Endothelial cell of umbilical vein (primary cell): ENCODE measurements at places on chromosomes 11 and 22.

DNA sequence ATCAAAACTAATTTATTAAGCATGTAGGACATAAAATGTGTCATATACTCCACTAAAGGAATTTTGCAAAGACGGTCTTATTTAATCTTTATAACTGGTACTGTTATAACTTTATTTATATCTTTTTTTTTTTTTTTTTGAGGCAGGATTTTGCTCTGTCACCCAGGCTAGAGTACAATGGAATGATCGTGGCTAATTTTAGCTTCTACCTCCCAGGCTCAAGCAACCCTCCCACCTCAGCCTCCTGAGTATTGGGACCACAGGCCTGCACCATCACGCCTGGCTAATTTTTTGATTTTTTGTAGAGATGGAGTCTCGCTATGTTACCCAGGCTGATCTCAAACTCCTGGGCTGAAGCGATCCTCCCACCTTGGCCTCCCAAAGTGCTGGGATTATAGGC is 31.4 kb upstream of the PCF11 start:
- no peak for DNase-seq

DNA sequence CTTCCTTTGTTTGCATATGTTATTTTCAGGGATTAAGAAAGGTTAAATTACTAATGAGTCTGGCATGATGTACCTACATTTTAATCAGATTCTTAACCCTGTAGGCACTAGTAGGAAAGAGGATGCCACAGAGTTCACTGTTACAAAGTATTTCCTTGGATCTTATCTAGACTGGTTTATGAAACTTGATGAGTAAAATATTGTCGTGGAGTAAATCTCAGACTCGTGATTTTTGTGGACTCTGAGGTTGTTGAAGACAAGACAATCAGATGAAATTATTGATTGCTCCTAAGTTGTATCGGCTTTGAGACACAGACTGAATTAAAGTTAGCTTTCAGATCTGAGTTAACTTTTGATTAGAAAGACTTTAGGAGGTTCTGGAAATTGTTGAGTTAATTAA is 6.0 kb downstream of the KMT2A start:
- no peak for DNase-seq

- no peak for DNase-seq
Observed at GRCh38 chr22:48823941-48824340, 1003.7 kb downstream of the BRD1 start.

DNA sequence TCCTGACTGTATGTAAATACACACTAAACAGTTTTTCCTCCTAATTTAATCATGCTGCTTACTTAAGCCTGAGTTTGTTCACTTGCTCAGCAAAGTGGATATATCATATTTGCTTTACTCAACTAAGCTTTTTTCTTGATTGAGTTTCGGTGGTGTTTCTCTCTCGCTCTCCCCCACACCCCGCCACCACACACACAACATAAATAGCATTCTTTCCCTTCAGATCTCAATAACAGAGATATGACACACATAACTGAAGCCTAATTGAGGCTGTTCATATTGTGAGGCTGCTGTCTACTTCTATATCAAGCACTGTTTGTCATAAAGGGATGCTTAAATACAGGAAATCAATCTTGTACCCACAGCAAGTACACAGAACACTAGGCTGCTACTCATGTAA is 364.9 kb downstream of the FAT3 start:
- DNase-seq: no peak

DNA sequence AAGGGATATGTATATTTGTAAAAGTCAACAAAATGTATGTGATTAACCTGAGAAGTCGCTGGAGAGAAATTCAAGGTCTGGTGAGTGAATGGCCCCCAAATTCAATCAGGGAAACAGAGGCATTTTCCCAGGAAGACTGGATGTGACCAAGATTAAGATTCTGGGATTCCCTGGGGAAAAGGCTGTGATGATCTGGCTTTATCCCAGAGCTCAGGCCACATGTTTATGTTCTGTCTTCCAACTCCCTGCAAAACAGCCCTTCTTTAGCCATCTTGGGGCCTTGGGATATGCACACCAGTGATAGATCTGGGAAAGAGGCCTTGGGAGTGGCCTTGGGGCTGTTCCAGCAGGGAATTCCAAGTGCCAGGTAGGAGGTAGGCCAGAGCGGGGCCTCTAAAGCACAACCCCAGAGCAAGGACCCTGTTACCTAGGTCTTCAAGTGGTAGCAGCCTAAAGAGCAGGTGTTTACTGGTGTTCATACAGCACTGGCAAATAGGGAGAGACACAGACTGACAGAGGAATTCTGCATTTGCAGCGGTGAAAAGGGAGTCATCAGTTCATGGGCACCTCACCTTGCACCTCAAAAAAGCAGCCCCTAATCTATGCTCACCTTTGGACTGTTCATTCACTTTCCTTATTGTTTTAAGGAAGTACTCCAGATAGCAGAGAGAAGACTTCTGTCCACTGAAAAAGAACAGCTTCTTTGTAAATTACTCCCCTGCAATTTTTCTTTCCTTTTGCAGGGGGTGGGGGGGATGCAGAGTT is 312.4 kb downstream of the BUD13 start:
- DNase-seq: no peak

DNA sequence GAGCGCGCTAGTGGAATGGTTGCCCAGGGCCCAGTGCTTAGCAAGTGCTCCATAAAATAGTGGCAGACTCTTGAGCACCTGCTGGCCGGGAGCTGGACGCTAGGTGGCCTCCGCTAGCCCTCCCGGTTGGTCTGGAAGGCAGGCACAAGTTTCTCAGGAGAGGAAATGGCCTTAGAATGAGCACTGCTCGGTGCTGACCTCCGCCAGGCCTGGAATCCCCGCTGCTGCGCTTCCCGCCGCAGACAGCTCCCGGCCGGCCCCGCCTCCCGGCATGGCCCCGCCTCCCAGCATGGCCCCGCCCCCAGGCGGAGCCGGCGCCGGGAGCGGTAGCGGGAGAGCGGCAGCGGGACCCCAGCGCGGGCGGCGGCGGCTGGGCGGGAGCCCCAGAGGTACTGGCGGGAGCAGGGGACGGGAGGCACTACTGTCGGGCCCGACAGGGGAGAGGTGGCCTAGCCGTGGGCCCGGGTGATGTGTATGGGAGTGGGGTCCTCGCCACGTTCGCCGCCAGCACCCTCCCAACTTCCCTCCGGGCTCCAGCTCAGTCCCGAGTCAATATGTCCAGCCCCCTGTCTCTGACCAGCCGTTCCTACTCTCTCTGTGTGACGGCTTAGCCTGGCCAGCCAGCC is at the start of gene SIPA1:
Gene SIPA1 (plus strand): TSS at position 308 of the 626 bp plus-strand sequence. CDS start 2,821 bp downstream, outside the sequence.
- peak; percentile 96 for DNase-seq

- no peak for DNase-seq
Observed at GRCh38 chr11:128300785-128301184, 286.6 kb downstream of the ETS1 start.

DNA sequence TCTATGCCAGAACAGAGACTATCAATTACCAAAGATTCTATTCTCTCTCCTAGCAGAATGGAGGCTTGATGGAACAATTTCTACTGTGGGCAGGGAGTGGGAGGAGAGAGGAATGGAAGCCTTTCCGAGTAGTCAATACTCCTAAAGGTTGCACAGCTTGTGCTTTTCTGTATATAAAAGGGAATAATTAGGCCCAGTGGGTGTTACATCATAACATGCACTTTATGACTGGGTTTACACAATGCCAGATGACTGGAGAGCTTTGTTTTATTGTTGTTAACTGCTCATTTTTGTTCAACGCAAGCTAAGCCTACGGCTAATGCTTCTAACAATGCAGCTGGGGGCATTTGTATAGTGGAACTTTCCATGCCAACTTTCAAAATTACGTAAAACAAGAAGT is 2237.9 kb upstream of the RAG2 start:
- no peak for DNase-seq

- DNase-seq: peak; percentile 17
Observed at GRCh38 chr11:60485987-60486386, 6.6 kb upstream of the MS4A12 start.

GRCh38 chr22:27724157-27724556 is 77.4 kb downstream of the MN1 start:
- no peak for DNase-seq

DNA sequence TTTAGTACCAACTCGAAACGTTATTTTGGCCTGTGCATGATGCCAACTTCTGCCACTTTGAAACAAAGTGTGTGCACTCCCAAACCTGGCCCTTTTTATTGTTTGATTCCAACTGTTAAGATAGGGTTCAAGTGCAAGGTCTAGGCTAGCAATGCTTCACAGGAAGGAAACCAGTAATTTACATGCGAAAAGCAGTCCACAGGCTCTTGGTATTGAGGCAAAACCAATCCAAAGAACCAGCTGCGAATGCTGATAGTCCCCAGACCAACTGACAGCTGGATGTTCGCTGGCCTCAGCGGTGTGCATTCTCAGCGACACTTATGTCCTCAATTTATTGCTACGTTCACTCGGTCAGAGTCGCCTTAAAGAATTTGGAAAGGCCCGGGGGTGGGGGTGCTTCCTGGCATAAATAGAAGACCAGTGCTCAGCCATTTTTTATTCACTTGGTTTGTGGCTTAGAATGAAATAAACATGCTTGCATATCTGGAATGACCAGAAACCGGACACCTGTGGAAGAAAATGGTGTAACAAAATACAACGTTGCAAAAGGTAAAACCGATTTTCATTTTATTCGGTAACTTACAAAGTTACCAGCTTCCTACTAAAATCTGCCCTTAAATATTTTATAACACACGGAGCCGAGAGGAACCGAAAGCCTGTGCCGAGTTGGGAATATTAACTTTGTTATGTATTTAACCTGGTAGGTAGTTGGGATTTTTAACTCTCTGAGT is 1.6 kb downstream of the CPT1A start:
- peak; percentile 79 for DNase-seq

- DNase-seq: no peak
Observed at GRCh38 chr11:10611979-10612862, 43.8 kb upstream of the LYVE1 start.

- DNase-seq: no peak
Observed at GRCh38 chr11:79940974-79941735, 500.3 kb upstream of the TENM4 start.

GRCh38 chr22:20788627-20789344 is 14.9 kb downstream of the SERPIND1 start:
- no peak for DNase-seq

DNA sequence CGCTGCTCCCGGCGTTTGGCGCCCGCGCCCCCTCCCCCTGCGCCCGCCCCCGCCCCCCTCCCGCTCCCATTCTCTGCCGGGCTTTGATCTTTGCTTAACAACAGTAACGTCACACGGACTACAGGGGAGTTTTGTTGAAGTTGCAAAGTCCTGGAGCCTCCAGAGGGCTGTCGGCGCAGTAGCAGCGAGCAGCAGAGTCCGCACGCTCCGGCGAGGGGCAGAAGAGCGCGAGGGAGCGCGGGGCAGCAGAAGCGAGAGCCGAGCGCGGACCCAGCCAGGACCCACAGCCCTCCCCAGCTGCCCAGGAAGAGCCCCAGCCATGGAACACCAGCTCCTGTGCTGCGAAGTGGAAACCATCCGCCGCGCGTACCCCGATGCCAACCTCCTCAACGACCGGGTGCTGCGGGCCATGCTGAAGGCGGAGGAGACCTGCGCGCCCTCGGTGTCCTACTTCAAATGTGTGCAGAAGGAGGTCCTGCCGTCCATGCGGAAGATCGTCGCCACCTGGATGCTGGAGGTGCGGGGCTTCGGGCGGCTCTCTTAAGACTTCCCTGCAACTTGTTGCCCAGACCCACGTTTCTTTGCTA is at the start of gene CCND1:
Gene CCND1 (plus strand): TSS at position 162 of the 587 bp plus-strand sequence. CDS start 158 bp downstream, at position 320.
- DNase-seq: peak; percentile 84

DNA sequence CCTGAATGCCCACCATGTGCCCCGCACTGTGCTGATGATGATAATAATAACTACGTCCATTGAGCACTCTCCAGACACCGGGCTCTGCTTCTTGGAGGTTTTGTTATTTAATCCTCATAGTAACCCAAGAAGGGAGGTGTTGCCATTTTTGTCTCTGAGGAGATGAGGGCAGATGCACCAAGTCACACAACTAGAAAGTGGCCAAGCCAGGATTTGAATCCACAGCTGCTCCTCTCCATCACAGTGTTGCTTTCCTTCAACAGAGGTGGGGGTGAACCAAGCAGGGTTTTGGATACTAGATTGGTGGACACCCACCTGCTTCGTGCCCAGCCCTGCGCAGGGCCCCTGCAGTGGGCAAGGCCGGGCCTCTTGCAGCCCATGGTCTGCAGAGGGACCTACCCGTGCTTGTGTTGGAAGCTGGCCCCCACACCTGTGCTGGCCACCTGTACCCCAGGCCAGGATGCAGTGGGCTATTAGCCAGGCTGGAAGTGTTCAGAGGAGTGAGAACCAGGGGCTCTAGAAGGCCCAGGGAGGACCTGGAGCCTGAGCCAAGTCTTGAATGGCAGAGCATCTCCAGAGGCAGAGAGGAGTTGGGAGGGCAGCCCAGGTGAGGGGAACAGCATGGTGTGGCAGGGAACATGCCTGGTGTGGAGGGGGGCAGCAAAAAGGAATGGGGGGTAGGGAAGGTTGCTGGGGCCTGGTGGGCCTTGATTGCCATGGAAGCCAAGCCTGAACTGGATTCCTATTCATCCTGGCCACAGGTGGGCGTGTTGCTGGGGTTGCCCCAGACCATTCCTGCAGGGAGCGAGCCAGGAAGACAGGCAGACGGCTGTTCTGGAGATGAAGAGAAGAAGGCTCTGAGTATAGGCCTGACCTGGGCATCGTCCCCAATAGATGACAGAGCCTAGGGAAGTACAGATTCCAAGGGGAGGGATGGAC is 2.7 kb upstream of the DPP3 start:
- DNase-seq: no peak

GRCh38 chr11:76074148-76075095 is 131.9 kb downstream of the WNT11 start:
- DNase-seq: peak; percentile 75

- no peak for DNase-seq
Observed at GRCh38 chr11:100637706-100638105, 49.4 kb upstream of the ARHGAP42 start.

DNA sequence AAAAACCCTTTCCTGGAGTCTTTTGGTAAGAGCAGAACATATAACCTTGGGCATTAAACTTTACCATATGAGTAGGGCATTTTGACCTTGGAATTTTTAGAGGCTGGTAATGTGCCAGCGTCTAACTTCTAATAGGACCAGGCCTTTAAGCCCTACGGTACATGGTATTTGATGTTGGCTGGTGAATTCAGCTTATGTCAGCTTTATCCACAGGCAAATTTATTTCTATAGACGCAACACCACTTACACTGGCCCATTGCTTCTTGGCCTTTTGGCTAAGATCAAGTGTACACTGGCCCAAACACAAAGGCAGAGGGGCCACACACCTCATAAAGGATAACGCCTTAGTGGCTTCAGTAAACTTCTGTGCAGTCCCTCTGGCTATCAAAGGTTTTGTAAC is 410.2 kb upstream of the LARGE1 start:
- no peak for DNase-seq

DNA sequence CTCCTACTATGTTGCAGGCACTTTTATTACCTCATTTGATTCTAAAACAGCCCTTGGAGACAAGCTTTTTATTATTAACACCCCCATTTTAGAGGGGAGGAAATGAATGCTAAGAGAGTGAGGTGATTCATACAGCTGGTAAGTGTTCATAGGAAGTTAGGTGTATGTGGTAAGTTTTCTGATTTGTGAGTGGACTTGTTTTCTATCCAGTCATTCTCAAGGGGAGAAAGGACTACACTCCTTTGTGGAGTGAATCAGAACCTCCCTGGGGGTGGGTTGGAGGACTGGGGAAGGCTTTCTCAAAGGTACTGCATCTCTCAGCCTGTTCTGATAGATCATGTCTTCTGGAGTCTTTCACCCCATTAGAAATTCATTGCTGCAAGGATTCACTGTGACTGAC is 23.5 kb downstream of the PKNOX2 start:
- no peak for DNase-seq
